ENCODE measurements at places on chromosomes 13 and 19.
A peak's percentile ranks its signal among the peaks of the same experiment; 100 is the strongest.

DNA sequence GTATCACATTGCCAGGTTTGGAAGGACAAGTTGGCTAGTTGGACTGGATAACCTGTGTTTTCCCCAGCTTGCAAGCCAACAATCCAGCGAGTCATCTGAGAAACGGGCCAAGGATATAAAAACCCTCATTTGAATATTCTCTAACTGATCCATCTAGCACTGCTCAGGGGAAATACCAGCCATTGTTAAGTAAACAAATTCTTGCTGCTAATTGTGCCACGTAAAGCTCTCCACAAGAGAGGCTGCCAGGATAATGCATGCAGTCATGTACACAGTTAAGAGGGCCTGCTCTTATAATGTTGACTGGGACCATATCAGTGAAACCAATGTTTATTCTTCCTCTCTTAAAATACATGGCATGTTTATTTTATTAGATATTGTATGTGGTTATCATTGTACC is 663.2 kb upstream of the SGCG start:
- DNase-seq = no peak

- DNase-seq = no peak
Measured at GRCh38 chr13:110341445-110342244, 34.6 kb downstream of the COL4A2 start.

DNA sequence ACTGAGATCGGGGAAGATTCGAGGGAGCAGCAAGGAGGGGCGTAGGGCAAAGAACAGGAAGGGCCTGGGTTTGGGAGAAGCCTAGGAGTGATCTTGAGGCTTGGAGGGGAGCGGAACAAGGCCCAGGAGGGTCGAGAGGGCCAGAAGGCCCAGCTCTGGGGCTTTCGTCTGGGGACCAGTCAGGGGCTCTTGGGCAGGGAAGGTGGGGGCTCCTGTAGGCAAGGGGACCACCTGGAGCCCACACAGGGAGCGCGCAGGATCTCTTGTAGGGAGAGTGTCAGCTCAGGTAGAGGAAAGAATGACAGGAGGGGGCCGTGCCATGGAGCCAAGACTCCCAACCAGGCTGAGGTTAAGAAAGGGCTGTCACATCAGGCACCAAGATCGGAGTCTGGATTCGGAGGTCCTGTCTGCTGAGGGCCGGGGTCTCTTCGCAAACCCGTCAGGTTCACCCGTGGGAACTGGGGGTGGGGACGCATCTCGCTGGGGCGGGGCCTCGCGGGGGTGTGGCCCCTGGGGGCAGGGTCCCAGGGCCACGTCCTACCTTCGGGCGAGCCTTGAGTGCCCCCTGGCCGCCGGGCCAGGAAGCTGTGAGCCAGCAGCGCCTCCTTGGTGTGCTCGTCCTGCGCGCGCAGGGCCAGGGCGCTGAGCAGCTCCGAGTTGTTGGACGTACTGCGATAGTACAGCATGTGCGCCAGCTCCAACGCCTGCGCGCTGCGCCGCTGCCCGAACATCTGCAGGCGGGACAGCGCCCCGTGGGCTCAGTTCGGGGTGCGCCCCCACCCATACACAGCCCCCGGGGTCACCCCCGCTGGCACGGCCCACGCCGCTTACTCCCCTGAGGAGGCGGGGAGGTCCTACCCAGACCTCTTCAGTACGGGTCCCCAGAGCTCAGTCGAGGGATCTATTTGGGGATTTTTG is 8.4 kb downstream of the EMP3 start:
- DNase-seq = peak; percentile 79

GRCh38 chr19:56405062-56405461 is 930 bp downstream of the ZNF583 start:
- no peak for DNase-seq

- peak; percentile 74 for DNase-seq
Measured at GRCh38 chr13:51729866-51730553, 74.0 kb downstream of the DHRS12 start.

- peak; percentile 83 for DNase-seq
Measured at GRCh38 chr13:75633285-75633684, 2.8 kb upstream of the LMO7 start.

DNA sequence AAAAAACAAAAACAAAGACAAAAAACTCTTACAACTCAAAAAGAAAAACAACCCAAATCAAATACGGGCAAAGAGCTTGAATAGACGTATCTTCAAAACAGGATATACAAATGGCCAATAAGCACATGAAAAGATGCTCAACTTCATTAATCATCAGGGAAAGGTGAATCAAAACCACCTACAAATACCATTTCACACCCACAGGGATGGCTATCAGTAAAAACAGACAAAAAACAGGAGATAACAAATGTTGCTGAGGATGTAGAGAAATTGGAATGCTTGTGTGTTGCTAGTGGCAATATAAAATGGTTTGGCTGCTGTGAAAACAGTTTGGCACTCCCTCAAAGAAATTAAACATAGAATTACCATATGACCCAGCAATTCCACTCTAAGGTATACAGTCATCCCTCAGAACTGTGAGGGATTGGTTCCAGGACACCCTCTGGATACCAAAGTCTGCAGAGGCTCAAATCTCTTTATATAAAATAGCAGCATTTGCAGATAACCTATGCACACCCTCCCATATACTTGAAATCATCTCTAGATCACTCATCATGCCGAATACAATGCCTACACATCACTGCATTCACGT is 29.7 kb downstream of the MLLT1 start:
- no peak for DNase-seq

GRCh38 chr13:22427066-22427465 is 753.7 kb upstream of the SGCG start:
- no peak for DNase-seq

DNA sequence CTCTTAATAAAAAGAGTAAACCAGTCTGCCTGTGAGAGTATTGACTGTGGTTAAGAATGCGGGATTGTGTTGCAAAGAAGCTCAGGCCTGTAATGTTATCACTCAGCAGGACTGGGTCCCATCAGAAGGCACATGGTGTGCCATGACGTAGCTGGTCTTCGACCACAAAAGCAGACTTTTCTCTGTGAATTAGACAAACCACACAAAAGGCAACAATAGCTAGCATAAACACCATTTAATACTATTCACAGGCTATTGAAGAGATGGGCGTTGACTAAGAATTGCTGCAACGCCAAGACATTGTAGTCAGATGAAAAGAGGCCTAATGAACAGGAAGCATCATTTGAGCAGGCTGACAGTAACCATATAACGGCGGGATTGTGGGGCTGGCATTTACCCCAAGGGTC is 235.6 kb upstream of the SOX21 start:
- DNase-seq = no peak

- no peak for DNase-seq
Measured at GRCh38 chr13:49388091-49388635, 55.7 kb downstream of the CAB39L start.

DNA sequence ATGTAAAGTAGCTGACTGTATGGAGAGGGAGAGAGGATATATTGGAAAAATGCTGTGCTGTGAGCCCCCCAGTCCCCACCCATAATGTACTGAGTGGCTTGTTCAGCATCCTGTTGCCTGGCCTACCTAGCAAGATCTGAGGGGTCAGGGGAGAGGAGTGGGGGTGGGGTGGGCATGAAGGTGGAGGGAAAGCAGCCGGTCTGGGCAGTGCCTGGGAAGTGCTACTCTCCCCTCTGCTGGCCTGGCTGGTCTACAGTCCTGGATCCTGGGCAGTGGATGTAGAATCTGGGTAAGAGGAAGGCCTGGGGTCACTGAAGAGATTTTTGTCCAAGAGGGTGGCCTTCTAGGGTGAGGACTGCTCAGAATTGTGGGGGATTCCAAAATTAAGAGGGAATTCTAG is 210.5 kb downstream of the PDS5B start:
- no peak for DNase-seq

DNA sequence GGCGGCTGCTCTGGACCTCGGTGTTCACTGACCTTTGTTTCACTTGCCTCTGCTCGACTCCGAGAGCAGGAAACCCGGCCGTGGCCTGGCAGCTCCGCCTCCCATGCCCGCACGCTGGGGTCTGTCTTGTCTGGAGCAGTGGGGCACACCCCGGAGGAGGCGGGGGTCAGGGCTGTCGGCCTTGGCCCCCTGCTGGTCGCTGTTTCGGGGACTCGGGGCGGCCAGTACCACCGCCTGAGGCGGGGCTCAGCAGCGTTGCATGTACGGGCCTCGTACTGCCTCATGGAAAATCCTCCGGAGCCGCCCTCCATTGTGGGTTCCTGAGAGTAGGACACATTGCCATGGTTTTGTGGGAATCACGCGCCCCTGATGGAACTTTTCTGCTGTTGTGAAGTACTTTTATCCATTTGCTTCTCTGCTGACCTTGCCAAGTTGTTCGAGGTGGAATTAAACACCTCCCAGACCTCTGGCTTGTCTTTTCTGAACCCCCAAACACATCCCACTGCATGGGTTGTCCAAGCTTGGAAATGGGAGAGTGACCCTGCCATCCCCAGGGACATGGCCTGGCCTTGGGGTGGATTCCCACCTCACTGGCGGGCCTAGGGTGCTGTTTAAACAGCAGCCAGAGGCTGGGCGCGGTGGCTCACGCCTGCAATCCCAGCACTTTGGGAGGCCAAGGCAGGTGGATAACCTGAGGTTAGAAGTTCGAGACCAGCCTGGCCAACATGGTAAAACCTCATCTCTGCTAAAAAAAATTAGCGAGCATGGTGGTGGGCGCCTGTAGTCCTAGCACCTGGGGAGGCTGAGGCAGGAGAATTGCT is 5.5 kb upstream of the NDUFS7 start:
- no peak for DNase-seq

DNA sequence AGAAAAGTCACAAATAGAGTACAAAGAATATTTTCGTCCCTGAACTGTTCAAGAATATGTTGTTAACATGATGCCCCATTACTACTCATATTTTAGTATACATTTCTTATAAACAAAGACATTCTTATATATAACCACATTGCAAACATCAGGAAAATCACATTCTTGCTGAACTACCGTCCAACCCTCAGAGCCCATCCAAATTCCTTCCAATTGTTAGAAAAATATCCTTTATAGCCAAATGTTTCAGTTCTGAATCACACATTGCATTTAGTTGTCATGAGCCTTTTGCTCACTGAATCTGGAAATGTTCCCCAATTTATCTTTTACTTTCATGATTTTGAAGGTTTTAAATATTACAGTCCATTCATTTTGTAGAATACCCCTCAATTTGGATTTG is 467.8 kb upstream of the ARGLU1 start:
- peak; percentile 41 for DNase-seq

GRCh38 chr19:39733841-39734240 is 4.0 kb downstream of the CLC start:
- DNase-seq = no peak

DNA sequence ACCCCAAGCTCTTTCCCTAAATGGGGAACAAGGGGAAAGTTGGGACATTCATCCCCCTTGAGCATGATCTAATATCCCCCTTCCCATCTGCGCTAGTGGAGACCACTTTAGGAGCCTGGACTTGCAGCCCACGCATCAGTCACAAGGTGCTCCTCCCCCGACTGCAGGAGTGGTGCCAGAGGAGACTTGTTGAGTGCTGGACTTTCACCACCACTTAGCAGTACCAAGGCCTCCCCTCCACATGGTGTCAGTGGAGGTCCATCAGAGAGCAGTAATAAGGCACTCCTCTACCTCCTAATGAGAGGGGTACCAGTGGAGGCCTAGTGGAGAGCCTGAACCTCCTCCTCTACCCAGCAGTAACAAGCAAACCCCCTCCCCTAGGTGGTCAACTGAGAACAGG is 22.5 kb downstream of the CAB39L start:
- DNase-seq = no peak

GRCh38 chr13:100442095-100442832 is 146.3 kb downstream of the GGACT start:
- no peak for DNase-seq

DNA sequence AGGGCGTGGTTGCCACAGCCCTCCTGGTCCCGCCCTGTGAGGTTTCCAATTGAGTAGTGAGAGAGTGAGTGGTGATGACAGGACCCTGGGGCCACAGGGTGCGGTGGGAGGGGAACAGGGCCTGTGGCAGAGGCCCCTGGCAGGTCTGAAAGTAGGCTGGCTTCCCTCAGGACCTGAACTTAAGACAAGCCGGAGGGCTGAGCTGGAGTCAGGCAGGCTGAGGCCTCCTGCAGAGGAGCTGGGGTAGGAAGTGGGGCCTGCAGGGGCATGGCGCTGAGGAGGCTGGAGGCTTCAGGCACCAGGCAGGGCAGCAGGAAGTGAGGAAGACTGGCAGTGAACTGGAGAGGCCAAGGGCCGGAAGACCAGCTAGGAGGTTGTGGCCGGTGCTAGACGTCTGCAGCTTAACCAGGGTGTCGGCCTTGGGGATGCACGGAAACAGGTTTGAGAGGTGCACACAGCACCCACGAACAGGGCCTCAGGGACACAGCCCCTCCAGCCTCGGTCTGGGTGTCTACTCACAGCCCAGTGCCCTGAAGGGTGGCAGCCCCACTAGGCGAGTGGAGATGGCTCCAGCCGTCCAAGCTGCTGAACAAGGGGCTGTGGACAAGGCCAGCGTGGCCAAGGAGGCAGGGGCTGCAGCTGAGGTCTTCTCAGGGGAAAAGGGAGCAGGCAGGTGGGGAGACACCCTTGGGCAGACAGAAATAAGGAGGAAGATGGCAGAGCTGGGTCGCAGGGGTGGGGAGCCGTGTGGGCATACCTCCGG is 17.8 kb downstream of the POP4 start:
- no peak for DNase-seq

GRCh38 chr13:99165753-99166587 is 34.7 kb upstream of the UBAC2 start:
- DNase-seq = no peak

DNA sequence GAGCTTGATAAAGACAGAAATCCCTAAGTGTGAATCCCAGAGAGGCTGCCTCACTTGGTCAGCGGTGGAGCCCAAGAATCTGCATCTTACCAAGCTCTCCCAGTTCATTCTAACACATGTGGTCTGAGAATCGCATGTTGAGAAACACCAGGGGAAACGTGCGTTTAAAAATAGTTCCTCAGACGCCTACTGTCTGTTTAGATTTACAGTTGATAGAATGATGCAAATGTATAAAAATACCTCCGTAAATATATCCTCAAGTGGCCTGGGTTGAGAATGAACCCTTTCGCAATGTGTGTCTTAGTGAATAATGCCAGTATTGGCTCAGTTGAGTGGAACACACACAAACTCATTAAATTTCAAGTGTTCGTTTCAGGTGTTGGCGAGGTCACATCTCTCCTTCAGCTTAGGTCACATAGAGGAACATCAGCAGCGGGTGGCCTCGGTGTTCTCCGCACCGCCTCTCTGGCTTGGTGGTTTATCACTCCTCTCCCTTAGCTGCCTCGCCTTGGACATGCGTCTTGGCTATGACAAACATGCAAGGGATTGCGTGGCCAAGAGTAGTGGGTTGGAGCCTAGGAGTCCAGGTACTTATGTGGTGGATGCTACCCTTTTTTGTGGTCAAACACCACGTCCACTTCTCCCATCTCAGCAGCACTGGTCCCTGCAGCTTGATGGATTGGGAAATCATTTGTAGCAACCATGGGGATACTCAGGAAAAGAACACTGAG is 117.6 kb upstream of the SPATA13 start:
- no peak for DNase-seq

GRCh38 chr19:34774857-34775256 is 1.8 kb upstream of the ZNF599 start:
- no peak for DNase-seq

- DNase-seq = no peak
Measured at GRCh38 chr19:53172889-53173288, 14.0 kb upstream of the ZNF347 start.

GRCh38 chr19:38699647-38700349 is 44.5 kb downstream of the CAPN12 start:
- no peak for DNase-seq

- no peak for DNase-seq
Measured at GRCh38 chr13:38309397-38309796, 40.3 kb upstream of the UFM1 start.

- no peak for DNase-seq
Measured at GRCh38 chr13:76886005-76886291, 257 bp downstream of the KCTD12 start.

GRCh38 chr13:93430381-93430780 is 203.8 kb downstream of the GPC6 start:
- no peak for DNase-seq

Data from non-pigmented ciliary epithelial cell (primary cell).